ENCODE measurements at places on chromosomes 5 and 9.

- DNase-seq: no peak
Observed at GRCh38 chr5:138963763-138964371, 88.7 kb upstream of the LRRTM2 start.

DNA sequence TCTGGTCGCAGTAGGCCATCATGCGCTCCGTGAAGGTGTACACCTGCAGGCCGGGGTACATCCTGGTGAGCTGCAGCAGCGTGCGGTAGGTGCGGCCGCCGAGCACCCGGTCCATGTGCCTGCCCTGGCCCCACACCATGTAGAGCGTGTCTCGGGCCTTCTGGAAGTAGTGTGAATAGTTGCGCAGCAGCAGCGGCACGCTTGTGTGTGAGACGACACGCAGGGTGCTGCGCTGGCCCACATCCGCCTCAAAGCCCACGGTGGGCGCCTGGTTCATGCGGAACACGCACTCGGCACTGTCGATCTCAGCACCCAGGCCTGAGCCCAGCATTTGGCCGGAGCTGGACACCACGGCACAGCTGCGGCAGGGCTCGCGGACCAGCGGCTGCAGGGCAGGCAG, 4.5 kb downstream of the ST6GALNAC4 start:
- no peak for DNase-seq

DNA sequence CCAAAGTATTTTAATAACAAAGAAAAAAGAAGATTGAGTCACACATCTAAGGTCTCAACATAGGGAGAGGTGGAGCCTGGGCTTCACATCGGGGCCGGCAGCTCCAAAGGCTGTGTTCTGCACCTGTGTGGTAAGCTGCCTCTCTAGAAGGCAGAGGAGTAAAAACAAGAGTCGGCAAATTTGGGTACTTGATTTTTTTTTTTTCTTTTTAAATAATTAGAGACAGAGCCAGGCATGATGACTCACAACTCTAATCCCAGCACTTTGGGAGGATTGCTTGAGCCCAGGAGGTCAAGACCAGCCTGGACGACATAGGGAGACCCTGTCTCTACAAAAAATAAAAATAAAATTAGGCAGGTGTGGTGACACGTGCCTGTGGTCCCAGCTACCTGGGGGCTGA, 4.7 kb downstream of the URM1 start:
- DNase-seq: no peak

DNA sequence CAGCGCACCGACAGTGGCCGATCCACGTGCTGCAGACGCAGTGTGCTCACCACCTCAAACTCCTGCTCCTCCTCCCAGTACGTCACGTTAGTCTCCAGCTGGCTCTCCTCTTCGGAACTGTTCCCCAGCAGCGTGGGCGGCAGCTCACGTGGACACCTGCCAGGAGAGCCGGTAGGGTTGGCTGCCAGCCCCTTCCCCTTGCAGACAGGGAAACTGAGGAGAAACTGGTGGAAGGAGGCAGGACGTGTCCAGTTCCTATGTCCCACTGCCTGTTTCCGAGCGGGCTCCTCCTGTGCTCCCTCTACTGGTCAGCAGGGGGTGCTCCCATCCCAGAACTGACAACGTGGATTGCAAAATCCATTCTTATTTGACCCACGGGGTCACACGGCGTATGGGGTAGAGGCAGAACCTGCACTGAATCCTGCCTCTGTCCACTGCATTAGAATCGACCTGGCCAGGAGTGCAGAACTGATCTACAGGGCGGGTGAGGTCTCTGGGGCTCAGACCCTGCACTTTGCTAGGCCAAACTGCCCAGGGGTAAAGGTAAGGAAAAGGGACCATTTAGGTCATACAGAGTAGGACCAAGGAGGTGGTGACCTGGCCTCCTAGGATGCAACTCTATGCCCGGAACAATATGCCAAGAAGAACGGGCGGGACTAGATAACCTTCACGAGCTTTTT, 25.7 kb downstream of the PDGFRB start:
- DNase-seq: peak; percentile 25

GRCh38 chr5:10511741-10512640, 51.9 kb upstream of the ANKRD33B start:
- no peak for DNase-seq

DNA sequence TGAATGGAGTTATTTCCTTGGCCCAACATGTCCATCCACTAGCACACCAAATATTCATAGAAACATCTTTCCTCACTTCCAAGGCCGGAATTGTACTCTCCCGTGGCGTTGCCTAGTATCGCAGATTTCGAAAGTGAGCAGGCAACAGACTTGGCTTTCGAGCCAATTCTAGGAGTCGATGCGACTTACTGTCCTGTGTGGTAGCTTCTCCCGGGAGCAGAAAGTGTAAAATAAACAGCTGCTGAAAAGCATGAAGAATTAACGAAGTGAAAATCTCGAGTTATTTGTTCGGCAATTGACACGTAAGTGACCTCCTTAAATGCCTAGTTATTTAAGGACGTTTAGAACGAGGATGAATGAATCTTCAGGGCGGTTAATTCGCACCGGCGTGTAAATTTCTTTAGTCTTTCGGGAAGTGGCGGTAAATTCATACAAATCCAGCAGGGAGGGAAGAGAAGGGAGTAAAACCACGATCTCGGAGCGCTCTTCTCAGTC, 449 bp upstream of the PCSK5 start:
- no peak for DNase-seq

- DNase-seq: no peak
Observed at GRCh38 chr5:57335092-57335660, 147.4 kb downstream of the ACTBL2 start.

DNA sequence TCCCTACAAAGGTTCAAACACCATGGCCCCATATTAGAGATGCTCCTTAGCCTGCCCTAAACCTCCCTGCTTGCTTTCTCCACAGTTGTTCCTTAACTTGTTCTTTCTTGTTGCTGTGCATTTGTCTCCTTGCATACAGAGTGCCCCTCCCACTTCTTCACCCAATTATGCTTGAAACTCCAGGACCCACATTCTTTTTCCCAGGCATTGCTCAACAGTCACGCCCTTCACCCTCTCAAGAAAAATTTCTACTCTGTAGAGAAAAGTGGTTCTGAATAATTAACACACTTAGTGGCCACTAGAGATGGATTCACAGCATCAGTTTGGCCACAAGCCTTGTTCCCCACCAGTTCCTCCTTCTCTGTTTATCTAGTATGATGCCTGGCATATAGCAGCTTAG, 57.7 kb downstream of the NREP start:
- no peak for DNase-seq

DNA sequence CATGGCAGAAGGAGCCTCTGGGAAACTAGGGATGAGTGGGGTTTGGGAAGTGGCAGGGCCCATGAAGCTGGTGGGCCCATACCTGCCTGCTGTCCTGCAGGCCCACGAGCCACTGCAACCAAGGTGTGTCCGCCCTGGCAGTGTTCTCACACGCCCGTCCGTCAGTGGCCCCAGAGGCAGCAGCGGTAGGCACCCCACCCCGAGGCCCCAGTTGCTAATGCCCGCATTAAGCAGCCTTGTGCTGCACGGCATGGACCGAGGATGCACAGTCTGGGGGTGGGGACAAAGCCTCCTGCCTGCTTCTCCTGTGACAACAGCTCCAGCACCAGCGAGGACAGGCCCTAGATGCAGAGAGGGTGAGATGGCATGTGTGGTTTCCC, 41.3 kb downstream of the HK3 start:
- no peak for DNase-seq

DNA sequence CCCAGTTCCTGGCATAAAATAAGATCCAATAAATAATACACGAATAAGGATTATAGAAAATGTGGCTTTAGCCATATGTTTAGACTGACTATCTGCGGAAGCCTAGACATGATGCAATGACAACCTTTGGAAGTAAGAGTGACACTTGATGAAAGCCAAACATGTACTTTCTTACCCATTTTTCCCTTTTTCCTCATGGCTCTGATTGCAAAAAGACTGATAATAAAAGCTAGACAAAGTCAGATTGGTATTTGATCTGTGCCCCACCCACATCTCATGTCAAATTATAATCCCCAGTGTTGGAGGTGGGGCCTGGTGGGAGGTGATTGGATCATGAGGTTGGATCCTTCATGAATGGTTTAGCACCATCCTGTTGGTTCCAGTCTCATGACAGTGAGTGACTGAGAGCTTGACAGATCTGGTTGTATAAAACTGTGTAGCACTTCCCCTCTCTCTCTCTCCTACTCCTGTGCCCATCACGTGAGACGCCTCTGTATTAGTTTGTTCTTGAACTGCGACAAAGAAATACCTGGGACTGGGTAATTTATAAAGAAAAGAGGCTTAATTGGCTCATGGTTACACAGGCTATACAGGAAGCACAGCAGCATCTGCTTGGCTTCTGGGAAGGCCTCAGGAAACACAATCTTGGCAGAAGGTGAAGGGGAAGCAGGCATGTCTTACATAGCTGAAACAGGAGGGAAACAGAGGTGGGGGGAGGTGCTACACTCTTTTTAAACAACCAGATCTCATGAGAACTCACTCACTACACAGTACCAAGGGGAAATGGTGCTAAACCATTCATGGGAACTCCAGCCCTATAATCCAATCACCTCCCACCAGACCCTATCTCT, 243.4 kb upstream of the PIK3R1 start:
- DNase-seq: no peak

- no peak for DNase-seq
Observed at GRCh38 chr5:150460781-150461180, 11.2 kb upstream of the RPS14 start.

GRCh38 chr9:135088348-135088978, 995 bp downstream of the OLFM1 start:
- no peak for DNase-seq

GRCh38 chr9:110650991-110651411, 17.6 kb upstream of the MUSK start:
- no peak for DNase-seq

DNA sequence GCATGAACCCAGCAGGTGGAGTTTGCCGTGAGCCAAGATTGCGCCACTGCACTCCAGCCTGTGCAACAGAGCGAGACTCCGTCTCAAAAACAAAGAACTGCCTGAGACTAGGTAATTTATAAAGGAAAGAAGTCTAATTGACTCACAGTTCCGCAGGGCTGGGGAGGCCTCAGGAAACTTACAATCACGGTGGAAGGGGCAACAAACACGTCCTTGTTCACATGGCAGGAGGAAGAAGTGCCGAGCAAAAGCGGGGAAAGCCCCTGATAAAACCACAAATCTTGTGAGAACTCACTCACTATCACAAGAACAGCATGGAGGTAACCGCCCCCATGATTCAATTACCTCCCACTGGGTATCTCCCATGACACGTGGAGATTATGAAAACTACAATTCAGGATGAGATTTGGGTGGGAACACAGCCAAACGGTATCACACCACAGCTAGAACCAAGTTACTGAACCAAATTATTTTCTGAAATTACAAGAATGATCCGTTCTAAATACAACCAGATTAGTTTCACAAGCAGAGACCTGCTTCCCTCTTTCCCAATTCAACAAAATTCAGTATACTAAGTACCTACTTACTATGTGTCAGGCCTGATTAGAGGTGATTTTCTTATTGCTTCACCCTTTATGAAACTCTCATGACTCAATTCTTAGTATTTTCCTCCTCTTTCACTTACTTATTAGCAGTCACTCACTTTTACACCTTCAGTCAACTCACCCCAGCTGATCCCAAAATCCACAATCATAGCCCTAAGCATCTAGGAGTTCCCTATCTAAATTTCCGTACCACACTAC, 8.4 kb downstream of the UBTD2 start:
- DNase-seq: peak; percentile 38

DNA sequence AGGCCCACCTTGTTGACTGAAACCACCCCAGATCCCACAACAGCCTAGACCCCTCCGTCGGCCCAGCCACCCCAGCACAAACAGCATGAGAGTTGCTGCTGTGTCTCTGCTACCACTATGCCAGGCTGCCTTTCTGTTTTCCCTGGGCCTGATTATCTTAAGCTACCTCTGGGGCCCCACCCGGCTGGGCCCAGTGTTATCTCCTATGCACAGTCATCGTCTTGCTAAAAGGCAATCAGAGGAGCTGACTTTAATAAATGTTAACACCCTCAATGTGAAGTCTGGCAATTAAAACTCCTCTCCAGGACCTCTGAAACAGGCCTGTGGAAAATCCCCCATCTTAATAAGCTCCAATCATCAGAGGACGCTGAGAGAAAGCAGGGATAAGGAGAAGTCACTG, 144.9 kb downstream of the FAM114A2 start:
- DNase-seq: no peak

GRCh38 chr9:3898461-3899218, 372.8 kb upstream of the RFX3 start:
- no peak for DNase-seq

DNA sequence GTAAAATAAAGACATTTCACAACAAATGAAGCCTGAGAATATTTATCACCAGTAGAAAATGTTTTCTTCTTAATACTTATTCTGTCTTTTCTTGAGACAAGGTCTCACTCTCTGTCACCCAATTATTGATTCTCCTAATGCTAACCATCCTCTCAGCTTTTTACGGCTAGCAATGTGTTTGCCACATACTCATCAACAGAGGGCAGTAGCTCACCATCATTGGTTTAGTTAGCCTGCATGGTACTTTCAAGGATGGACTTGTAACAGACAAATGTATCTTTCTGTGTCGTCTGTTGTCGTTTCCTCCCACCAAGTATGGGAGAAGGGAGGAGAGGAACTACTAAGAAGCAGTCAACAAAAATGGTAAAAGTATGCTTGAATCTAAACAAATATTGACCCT, 5.9 kb upstream of the ACO1 start:
- DNase-seq: no peak

DNA sequence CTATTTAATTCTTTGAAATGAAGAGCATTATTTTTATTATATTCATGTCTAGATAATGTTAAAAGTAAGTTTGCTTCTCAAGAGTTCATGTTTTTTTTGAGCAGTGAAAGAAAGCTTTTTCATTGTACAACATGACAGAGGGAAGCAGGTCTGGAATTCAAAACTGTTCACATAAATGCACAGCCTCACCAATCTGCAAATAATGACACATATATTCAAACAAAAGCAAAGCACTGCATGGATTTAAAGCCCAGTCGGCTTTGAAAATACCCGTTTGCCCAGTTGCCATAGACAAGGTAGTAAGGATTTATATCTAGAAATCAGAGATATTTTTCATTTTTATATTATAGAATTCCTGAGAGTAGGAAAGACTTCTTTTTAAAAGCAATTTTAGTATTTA, 201.8 kb downstream of the CD180 start:
- no peak for DNase-seq

DNA sequence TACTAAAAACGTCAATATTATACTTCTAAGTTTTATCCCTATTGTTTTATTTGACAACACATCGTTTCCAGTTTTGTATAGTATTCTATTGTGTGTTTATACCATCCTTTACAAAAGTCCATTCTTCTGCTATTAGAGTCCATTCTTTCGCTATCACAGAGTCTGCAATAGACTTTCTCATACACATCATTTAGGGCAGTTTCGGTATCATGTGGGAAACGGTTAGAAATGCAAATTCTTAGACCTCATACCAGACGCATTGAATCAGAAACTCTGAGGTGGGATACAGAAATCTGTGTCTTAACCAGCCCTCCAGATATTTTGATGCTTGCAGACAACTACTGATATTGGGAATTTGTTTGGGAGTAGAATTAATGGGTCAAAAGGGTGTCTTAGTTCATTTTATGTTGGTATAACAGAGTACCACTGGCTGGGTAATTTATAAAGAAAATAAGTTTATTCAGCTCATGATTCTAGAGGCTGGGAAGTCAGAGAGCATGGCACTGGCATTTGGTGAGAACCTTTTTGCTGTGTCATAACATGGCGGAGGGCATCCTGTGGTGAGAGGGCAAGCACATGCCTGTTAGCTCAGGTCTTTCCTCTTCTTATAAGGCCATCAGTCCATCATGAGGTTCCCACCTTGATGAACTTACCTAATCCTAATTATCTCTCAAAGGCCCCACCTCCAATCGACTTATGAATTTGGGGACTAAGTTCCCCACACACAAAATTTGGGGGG, 21.1 kb downstream of the CARTPT start:
- no peak for DNase-seq
